Pericardium fibroblast (primary cell): ENCODE measurements at places on chromosomes 2 and 18. TPM values are rescaled to one million over a fixed set of nuclear protein-coding genes. Genes with fewer than 3 reads are reported as not detected.

The TMEM163 gene
- under 0.01 TPM in 1 of 2 replicates, not detected in the other for total RNA-seq

The CFAP65 gene
- total RNA-seq: not detected in 2 replicates

The KCNG3 gene
- total RNA-seq: not detected in 2 replicates

The RAB31 gene
- 49.5 and 74.7 TPM in 2 replicates for total RNA-seq

The BOK gene
- total RNA-seq: 39.5 and 79.9 TPM in 2 replicates
